ENCODE measurements at places on chromosomes 12 and 14.

GRCh38 chr12:122825773-122826724 lies 9.2 kb upstream of the HIP1R start:
- no peak for DNase-seq

GRCh38 chr14:32190673-32191072 lies 11.2 kb upstream of the RNU6-7 start:
- no peak for DNase-seq

- DNase-seq: peak; percentile 77
These were observed 80.3 kb upstream of the GNG2 start for GRCh38 chr14:51780006-51780692.

- DNase-seq: no peak
These were observed 71.2 kb upstream of the HOXC13 start for GRCh38 chr12:53867216-53868012.

DNA sequence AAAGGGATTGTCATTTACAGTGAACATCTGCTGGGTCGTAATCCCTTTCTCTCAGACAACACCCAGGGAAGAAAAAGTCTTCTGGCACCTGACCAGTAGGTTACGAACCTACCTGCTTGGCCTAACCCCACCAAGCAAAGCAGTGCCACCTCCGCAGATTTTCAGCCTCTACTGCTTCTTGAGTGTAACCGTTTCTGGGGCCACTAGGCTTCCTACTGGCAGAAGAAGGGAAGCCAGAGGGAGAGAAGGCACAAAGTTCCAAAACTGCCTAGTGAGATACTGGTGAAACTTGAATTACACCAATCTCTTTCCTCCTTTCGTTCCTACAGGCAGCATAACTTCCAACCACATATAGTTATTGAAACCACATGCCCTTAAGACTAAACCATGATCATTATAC lies 383.6 kb downstream of the BCAT1 start:
- DNase-seq: no peak

GRCh38 chr14:94125659-94126418 lies 3.6 kb downstream of the IFI27L2 start:
- no peak for DNase-seq

DNA sequence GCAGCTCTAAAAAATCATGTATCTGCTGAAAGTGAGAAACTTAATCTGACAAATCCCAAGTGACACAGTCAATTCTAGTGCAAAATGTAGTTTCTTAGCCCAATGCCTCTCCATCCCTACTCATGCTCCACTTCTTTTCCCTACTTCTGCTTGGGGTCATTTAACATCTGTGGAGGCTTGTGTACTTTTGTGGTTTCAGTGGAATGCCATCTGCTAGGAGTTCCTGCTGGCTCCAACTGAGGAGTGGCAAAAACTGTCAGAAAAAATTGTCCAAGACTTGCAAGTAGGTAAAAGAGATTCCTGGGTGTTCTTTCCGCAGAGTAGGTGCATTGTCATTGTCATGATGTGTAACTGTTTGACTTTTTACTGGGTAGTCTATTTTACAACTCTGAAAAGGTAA lies 12.5 kb upstream of the AVPR1A start:
- DNase-seq: no peak

DNA sequence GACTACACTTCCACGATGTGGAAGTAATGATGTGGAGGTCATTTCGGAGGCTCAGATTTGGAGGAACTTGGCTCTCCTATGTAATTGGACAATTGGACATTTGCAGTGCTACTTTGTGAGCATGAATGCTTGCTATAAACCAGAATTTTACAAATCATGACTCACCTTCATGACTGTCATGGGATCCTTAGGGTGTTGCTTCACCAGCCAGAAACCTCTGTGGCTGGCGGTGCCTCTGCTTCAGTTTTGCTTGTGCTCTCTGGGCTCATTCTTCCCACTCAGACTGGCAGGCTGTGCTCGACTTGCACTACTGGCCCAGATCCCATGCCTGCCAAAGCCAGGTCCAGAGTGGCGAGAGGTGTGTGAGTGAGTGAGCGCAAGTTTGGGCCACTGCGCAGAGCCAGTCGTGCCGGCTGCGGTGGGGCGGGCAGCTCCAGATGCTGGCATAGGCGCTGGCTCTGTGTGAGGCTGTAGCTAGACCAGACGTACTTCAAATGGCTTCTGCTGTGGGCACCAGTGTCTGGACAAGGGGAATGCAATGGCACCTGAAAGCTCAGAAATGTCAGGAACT lies 387.8 kb downstream of the AEBP2 start:
- DNase-seq: no peak

GRCh38 chr14:56603648-56604047 lies 24.1 kb downstream of the TMEM260 start:
- no peak for DNase-seq

DNA sequence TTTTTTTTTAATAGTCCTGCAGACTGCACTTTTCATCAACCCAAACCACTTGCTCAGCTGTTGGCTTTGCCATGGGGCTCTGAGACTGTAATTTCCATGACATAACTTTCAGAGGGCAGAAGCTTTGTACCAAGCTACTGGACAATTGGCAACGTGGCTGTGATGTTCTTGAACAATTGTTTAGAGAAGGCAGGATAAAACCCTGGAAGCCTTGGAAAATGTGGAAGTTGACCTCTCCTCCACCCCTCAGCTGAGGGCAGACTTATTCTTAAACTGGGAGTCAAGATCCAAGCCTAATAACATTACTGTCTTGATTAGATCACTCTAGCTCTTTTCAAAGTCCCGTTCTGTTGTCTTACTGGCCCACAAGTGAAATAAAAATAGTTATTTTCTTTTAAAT lies 2.2 kb downstream of the OR4E1 start:
- no peak for DNase-seq

DNA sequence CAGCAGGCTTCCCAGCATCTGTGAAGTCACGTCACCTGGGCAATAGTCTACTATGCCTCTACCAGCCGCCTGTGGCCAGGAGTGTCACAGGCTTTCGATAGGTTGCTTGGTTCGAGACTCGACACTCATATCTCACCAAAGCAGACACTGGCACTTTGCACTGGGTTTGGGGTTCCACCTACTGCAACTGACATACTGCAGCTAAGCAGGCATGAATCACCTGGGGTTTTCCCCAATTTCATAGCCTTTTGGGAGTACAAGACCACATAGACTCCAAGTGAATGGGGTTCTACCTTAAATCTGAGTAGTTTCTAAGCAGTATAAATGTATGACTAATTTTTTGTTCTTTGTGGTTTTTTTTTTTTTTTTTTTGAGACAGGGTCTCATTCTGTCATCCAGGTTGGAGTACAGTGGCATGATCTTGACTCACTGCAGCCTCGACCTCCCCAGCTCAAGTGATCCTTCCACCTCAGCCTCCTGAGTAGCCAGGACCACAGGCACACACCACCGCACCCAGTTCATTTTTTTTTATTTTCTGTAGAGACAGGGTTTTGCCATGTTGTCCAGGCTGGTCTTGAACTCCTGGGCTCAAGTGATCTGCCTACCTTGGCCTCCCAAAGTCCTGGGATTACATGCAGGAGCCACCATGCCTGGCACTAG lies 32.1 kb downstream of the DMAC2L start:
- DNase-seq: peak; percentile 52

DNA sequence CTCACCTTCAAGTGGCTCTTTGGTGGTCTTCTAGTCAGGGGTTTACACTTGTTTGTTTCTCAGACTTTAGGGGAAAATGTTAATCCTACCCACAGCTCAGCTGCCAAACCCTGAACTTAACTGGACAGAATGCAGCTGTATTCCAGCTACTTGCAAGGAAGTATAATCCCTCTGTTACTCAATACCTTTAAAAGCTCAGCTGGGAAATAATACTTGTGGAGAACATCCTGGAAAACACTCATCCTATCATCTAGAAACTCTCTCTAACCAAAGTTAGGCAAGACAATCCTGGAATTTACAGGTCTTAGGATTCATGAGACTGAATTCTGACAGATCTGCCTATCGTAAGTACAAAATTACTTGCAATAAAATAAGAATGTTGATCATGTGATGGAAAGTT lies 404.1 kb downstream of the ADAMTS20 start:
- DNase-seq: no peak

- peak; percentile 58 for DNase-seq
These were observed 227.1 kb upstream of the KRR1 start for GRCh38 chr12:75738486-75738885.

DNA sequence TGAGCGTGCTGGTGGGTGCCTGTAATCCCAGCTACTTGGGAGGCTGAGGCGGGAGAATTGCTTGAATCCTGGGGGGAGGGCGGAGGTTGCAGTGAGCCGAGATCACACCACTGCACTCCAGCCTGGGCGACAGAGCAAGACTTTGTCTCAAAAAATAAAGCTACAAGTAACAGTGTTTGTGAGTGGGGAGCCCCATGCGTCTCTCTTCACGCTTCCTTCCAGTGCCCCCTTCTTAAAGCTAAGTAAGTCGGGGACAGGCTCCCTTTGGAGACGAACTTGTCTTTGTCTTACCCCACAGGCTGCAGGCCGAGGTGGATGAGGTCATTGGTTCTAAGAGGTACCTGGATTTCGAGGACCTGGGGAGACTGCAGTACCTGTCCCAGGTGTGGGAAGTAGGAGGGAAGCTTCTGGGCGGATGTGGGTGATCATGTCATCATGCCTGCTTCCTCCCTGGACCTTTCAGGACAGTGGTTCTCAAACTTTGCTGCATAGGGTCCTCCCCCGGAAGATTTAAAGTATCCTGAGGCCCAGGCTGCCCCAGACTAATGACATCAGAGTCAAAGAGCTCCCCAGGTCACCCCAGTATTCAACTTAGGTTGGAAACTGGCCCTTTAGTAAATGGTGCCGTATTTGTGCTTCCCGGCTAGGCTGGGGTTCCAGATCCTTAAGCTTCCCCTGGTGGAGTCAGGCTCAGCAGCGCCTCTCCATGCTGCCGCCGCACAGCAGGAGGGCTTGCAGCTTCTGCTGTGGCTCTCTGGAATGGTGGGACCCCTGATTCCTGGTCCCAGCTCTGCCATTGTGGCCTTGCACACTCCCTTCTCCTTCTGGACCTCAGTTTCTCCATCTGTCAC lies 37.1 kb downstream of the CYP46A1 start:
- DNase-seq: no peak

DNA sequence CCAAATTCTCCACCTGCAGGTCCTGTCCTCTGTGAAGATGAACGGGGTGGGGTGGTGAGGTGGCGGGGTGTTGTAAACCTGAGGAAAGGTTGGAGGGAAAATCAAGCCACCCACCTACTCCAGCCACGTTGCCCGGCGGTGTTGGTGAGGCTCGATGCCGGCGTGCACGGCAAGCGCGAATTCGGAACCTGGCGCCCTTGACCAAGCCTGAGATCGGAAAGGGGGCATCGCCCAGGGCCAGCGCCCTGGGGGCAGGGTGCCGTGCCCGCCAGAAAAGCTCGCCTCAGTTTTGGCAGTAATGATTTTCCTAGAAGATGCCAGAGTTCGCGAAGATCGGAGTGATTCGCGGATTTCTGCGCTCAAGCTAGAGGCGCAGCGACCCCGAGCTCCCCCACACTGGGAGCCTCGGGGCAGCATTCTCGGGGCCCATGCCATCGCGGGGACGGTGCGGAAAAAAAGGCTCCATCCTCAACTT lies 817 bp downstream of the STXBP6 start:
- no peak for DNase-seq

- no peak for DNase-seq
These were observed 19.4 kb downstream of the KRT85 start for GRCh38 chr12:52347551-52348510.

- no peak for DNase-seq
These were observed 35.9 kb downstream of the SLC8B1 start for GRCh38 chr12:113298861-113299545.

GRCh38 chr12:80756875-80757274 lies 40.2 kb downstream of the MYF5 start:
- peak; percentile 13 for DNase-seq

GRCh38 chr12:3016191-3016590 lies 57.0 kb downstream of the TEAD4 start:
- no peak for DNase-seq

DNA sequence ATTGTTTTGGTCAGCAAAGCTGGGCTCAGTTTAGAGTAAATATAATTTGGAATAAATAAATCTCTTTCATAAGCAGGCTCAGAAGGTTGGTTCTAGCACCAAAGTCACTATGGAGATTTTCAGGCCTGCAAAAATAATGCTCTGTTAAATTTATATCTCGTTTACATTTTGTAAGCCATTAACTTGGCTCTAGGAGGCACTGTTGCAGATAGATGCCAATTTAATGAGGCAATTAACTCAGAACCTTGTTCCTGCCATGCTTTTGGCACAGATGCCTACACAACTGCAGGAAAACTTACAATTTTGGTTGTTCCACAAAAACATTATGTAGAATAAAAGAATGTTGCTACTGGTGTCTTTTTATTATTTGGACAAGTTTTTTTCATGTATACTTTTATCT lies 428.1 kb downstream of the FLRT2 start:
- DNase-seq: no peak

DNA sequence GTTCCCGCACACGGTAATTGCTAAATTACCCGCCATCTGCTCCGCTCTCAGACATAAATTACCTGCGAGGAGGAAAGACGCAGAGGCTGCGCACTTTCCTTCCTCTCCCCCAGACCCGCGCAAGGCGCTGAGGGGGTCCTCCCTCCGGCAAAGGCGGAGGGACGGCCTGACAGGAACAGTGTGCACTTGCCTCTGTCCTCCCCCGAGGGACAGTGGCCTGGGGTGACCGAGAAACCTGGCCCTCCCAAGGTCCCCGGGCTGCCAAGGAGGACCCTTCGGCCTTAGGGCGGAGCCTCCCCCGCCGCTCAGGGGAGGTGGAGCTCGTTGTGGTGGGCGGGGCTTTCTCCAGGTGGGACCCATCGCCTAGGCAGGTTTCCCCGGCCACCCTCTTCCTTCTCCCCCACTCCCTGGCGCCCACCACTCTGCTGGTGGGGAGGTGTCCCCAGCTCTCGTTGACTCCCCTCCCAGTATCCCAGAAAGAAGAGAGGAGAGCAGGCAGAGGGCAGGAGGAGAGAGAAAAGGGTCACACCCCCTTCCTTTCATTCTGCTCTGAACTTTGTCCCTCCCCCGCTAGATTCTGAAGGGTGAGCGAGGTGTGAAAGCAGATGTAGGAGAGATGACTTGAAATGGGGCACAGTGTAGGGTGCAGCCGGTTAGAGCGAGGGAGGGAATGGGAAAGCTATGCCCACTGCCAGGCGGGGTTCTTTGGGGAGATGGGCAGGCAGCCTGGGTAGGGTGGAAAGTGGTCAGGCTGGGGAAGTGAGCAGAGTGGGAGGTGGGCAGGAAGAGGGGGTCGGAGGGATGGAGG lies 11.4 kb upstream of the CALCOCO1 start:
- DNase-seq: no peak

- no peak for DNase-seq
These were observed 379.2 kb upstream of the OR4E1 start for GRCh38 chr14:22052795-22053194.

GRCh38 chr14:100070310-100070709 lies 5.1 kb downstream of the EVL start:
- no peak for DNase-seq

GRCh38 chr14:49945448-49946319 lies 52.8 kb downstream of the ARF6 start:
- DNase-seq: no peak

- no peak for DNase-seq
These were observed 266.7 kb upstream of the AMIGO2 start for GRCh38 chr12:47346251-47347019.

DNA sequence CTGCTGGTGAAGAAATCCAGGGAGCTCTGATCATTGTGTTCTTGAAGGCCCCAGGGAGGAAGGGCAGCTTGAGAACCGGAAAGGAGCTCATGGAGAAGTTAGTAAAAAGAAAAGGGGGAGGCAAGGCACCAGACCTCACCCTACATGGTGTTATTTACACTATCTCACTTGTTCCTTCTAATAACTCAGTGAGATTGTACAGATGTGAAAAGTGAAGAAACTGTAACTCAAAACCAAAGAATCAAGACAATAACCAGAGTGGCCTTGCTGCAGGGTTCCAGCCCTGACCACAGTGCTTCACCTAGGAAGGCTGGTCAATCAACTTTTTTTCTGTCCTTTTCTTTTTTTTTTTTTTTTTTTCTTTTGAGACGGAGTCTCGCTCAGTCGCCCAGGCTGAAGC lies 353.6 kb downstream of the TMTC2 start:
- no peak for DNase-seq
